Kidney (tissue), 22 donors: ENCODE measurements at places on chromosomes 5 and 9. TPM values are rescaled to one million over a fixed set of nuclear protein-coding genes. Genes with fewer than 3 reads are reported as not detected.

GRCh38 chr5:127571314-127572131 is 54.1 kb downstream of the PRRC1 start:
- DNase-seq: no peak

DNA sequence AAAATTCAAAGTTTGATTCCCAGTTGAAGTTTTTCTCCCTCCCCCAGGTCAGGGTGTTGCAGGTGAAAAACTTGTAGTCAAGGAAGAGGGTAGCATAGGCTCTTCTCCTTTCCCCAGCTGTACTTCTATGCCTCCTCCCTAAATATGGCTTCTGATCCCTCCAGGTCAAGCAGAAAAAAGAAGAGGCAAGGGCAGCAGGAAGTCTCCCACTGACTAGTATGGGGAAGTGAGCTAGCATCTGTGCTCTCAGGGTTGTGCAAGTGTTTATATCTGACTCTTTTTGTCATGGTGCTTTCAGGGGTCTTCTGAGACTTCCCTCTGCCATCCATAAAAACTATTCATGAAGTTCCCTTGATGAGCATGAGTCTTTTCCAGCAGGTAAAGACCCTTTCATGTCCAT is 76.0 kb downstream of the ATPSCKMT start:
- DNase-seq: no peak

GRCh38 chr5:141793403-141793802 is 84.8 kb downstream of the PCDH1 start:
- DNase-seq: no peak

DNA sequence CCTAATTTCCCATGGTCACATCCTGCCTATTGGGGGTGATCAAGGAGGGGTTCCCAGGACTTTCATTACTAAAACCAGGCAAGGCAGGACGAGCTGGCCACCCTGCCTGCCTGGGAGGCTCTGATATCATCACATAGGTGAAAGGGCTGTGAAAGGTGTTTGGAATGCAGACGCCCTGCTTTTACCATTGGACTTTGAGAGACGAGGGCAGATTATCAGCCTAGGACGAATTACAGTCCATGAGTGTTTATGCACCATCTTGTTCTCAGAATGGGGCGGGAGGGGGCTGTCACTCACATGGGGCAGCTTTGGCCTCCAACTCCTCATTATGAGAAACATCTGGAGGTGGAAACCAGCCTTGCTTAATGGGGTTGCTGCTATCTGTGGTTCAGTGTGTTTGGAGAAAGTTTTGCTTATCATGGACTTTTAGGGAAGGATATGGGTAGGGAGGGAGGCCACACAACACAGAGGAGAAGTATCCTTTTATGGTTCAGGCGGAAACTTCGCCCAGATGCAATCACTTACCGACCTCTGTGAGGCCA is 69.8 kb upstream of the UBTD2 start:
- no peak for DNase-seq

- DNase-seq: no peak
Observed at GRCh38 chr5:168227001-168227400, 64.4 kb upstream of the WWC1 start.

- DNase-seq: no peak
Observed at GRCh38 chr9:31412081-31412480, 972.4 kb upstream of the ACO1 start.

The PPP2CA gene
- 121 TPM for total RNA-seq

The GOLGA1 gene
- total RNA-seq: 21.0 TPM

The FRRS1L gene
- total RNA-seq: not detected

The PCDHA1 gene
- total RNA-seq: 0.13 TPM

The NR5A1 gene
- not detected for total RNA-seq
